ENCODE measurements at places on chromosomes 5 and 9.

DNA sequence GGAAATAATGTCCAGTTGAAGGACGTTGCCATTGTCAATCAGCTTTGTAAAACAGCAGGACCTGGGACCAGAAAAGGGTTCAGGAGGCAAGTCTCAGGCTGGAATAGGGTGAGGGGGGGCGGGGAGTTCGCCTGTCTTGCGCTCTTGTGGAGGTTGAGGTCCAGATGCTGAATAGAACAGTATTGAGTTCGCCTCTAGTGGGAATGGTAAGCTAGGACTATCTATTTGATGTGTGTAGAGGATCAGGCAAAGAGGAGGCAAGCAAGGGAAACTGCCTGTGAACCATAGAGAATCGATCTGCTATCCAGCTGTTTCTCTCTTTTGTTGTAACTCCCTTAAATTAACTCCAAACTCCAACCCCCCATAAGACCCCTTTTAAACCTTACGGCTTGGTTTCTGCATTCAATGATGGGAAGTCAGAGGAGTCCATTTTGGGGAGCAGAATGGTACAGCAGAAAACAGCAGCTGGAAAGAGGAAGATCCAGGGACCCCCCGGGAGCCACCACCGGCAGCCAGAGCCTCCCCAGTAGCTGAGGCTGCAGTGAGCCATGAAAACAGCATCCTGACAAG is 133.7 kb downstream of the SLC28A3 start:
- DNase-seq = no peak

- DNase-seq = peak; percentile 41
These were observed 19.0 kb upstream of the FER start for GRCh38 chr5:108728566-108729241.

DNA sequence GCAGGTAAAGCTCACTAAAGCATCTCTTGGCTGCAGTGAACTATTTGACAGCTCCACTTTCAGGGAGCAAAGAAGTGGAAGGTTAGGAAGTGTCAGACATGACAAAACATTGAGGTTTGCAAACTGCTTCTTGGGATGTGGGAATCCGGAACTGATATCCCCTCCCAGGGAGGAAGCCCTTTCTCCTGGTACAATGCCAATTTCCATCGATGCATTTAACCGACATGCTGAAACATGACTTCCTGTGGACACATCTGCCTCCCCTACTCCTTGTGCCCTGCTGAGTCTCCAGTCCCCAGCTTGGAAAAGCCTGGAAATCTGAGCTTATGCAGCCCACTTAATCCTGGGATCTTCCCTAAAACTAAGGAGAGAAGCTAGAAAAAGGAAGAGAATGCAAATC is 323.1 kb upstream of the DAP start:
- DNase-seq = no peak

DNA sequence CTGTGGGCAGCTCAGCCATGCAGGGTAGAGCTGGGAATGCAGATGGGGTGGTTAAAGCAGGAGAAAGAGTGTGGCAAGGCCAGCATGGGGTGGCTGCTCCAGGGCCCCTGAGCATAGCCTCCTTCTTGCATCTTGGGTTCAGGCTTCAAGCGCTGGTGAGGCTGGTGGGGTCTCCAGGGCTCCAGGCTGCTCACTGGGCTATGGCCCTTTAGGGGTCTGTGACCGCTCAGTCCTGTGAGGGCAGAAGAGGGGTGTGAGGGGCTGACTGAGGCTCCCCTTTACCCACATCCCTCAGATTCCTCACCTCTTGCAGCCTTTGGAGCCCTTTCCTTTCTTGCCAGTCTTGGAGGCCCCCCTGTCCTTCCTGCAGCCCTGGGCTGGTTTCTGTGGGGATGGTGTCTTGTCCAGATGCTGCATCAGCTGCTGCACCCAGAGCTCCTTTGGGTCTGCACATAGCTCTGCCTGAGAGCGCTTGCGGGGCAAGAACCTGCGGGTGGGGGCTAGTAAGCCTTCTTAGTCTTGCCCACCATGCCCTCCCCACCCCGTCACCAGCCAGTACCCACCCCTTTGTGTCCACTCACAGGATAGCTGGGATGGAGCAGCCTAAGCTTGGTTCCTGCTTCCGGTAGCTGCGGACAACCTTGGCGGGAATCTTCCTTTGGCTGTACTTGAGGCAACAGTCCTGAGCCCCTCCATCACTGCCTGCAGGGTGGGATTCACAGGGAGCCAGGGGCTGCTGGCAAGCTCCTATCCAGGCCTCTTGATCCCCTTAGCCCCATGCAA is 549 bp downstream of the CCL21 start:
- DNase-seq = no peak

GRCh38 chr9:94639061-94639998 is at the start of gene FBP1:
Gene FBP1 (minus strand): TSS chr9:94639518. CDS start chr9:94639310, 208 bp downstream.
- peak; percentile 84 for DNase-seq

- DNase-seq = no peak
These were observed 624.4 kb downstream of the PSAT1 start for GRCh38 chr9:78921341-78921740.

GRCh38 chr5:9188131-9188530 is 357.7 kb downstream of the SEMA5A start:
- DNase-seq = no peak

GRCh38 chr9:97845763-97846162 is 7.3 kb upstream of the FOXE1 start:
- no peak for DNase-seq

GRCh38 chr9:129185991-129186390 is 7.9 kb upstream of the IER5L start:
- DNase-seq = no peak

- no peak for DNase-seq
These were observed 9.4 kb downstream of the DMAC1 start for GRCh38 chr9:7790022-7790818.

DNA sequence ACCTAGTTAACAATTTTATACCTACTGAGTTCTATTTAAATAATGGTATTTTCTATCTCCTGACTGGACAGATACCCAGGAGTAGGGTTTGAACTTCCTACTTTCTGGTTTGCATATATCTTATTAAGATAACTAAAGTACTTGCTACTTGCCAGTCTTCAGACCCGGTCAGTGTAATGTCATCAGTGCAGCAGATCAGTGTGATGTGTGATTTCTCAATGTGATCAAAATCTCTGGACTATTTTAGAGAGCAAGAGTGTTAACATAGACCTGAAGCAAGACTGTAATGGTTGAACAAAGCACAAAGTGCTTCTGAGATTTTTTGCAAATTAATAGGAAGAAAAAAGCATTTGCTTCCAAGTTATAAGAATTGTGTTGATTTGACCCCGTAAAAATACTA is 6.8 kb downstream of the TMEM38B start:
- no peak for DNase-seq

- DNase-seq = no peak
These were observed 243.8 kb upstream of the ZNF462 start for GRCh38 chr9:106619211-106619610.

- no peak for DNase-seq
These were observed 37.4 kb downstream of the BOD1 start for GRCh38 chr5:173578947-173579615.

GRCh38 chr5:181281077-181281983 is 20.4 kb upstream of the TRIM52 start:
- no peak for DNase-seq

- DNase-seq = no peak
These were observed 27.6 kb downstream of the ACTL7A start for GRCh38 chr9:108889649-108890067.

- peak; percentile 53 for DNase-seq
These were observed 43.4 kb upstream of the TMC1 start for GRCh38 chr9:72477930-72478518.

- no peak for DNase-seq
These were observed 73.3 kb upstream of the PHF24 start for GRCh38 chr9:34884747-34885189.

GRCh38 chr5:163460562-163461171 is at the start of gene HMMR:
Gene HMMR (plus strand): TSS chr5:163460632. CDS start chr5:163460693, 61 bp downstream.
- DNase-seq = peak; percentile 5

GRCh38 chr9:106962122-106962521 is 99.2 kb downstream of the ZNF462 start:
- DNase-seq = no peak

DNA sequence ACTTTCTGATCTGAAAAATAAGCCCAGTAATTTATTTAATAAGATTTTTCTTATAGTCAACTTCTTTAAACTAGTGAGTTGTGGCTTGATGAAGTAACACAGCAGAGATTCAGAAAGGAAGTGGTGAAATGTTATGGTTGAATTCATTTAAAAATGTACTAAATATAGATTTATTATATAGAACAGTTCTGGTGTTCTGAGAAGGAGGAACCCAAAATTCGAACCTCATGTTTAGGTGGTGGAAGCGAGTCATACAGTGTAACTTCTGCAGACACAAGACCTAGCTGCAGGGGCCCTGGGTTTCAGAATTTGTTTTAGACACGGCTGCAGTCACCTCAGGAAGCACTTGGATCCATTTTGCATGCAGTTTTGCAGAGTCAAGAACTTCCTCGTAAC is 188.2 kb downstream of the TRIO start:
- DNase-seq = peak; percentile 60

DNA sequence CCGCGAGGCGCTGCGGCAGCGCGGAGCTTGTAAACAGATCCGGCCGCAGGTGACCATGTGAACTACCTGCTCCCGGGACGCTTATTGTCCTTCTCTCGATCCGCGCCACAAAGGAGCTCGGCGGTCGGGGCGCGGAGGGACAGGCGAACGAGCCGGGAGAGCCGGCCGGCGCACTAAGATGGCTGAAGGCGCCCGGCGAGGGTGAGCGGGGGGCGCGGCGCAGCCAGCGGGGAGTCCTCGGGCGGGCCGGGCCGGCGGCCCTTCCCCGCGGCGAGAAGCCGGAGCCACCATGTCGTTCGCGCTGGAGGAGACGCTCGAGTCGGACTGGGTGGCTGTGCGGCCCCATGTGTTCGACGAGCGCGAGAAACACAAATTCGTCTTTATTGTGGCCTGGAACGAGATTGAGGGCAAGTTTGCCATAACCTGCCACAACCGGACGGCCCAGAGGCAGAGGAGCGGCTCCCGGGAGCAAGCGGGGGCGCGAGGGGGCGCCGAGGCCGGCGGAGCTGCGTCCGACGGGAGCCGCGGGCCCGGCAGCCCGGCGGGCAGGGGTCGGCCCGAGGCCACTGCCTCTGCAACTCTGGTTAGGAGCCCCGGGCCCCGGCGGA is 535 bp downstream of the JMY start:
- DNase-seq = peak; percentile 46

GRCh38 chr9:90464978-90465377 is 177.6 kb downstream of the DIRAS2 start:
- no peak for DNase-seq

DNA sequence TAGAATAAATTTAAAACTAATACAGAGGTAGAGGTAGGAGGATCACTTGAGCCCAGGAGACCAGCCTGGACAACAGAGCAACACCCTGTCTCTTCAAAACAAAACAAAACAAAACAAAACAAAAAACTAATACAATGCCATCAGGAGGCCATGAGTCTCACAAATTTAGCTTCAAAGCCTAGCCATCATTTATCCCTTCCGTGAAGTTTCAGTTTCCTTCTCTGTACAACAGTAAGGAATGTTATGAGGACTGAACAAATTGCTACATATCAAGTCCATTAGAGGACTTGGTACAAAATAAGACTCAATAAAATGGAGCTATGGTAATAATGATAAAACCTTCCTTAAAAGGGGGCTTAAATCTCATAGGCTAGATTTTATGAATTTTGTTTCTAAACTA is 60.8 kb downstream of the MAPKAP1 start:
- DNase-seq = peak; percentile 74

DNA sequence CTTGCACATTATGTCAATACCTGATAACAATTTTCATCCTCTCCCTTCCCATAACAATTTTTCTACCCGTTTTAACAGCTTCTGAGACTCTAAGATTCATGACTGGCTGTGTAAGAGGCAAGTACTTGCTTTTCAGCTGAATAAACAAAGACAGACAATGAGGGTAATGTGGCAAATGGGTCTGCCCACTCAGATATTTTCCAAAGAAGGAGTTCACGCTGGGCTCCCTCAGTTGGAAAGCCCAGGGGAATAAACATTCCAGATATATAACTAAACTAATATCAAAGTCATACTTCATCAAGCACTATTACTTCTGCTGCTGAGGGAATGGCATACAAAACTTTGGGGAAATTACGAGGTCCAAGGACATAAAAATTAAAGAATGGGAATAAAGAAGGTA is 24.4 kb downstream of the MEGF9 start:
- no peak for DNase-seq

- no peak for DNase-seq
These were observed 4.5 kb downstream of the IRX4 start for GRCh38 chr5:1878050-1878849.

- no peak for DNase-seq
These were observed 29.1 kb upstream of the IRX2 start for GRCh38 chr5:2780421-2781171.

- no peak for DNase-seq
These were observed 132.1 kb downstream of the MACROH2A1 start for GRCh38 chr5:135266975-135267374.

DNA sequence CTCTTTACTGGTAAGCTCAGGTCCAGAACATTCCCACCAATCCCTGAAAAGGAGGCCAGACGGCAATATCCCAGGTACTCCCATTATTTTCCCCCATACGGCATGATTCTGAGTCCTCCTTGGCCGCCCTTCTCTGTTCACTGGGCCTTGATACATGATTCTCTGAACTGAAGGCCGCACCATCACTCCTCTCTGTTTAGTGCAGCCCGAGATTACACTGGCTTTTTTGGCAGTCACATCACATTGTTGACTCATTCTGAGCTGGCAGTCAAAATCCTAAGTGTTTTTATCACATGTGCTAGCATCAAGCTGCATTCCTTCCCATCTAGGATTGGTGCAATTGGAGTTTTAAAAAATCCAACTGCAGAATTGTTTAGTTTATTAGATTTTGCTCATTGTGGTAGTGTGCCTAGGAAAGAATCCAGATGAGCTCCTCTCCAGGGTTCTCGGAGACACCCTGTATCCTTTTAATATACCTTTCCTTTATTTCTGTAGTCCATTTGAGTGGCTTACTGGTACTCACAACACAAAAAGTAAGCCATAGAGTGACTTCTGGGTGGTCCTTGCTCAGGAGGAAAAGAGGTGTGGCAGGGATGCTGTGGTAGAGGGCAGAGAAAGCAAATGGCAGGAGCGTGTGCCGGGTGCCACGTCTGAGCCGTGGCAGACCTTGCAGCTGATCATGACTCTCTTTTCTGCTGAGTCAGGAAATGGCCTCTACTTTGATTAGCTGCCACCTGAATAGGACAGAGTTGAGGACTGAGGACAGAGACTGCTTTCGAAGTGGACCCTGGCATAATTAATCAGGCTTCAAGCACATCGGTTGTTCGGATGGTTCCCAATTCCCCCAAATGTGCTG is 121.1 kb upstream of the IL12B start:
- DNase-seq = no peak

- DNase-seq = no peak
These were observed 4.8 kb upstream of the C5orf47 start for GRCh38 chr5:173984218-173984617.

- no peak for DNase-seq
These were observed 453.3 kb downstream of the BNC2 start for GRCh38 chr9:16417161-16417560.

DNA sequence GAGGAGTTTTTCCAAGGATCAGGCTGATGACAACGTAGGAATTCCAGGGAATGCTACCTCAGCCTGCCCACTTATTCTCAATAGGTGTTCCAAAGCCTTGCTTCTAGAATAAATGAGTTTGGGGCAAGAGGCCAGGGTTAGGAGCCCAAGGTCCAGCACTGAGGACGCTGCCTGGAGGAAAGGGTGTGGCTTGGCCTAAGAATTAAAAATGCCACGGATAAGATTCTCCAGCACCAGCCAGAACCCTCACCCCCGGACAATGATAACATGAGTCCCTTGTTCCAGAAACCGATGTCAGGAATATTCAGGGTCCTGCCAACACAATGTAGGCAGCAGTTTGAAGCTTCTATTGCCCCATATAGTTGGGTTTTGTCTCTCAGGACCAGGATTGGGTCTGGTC is 7.6 kb downstream of the SPRY4 start:
- no peak for DNase-seq

- DNase-seq = no peak
These were observed 84.0 kb downstream of the PALM2AKAP2 start for GRCh38 chr9:109863961-109864360.

All from suppressor macrophage treated with lipopolysaccharide for 4 hours (primary cell).